Glutamatergic neuron (in vitro differentiated cells): ENCODE measurements at places on chromosomes 11 and 22.

DNA sequence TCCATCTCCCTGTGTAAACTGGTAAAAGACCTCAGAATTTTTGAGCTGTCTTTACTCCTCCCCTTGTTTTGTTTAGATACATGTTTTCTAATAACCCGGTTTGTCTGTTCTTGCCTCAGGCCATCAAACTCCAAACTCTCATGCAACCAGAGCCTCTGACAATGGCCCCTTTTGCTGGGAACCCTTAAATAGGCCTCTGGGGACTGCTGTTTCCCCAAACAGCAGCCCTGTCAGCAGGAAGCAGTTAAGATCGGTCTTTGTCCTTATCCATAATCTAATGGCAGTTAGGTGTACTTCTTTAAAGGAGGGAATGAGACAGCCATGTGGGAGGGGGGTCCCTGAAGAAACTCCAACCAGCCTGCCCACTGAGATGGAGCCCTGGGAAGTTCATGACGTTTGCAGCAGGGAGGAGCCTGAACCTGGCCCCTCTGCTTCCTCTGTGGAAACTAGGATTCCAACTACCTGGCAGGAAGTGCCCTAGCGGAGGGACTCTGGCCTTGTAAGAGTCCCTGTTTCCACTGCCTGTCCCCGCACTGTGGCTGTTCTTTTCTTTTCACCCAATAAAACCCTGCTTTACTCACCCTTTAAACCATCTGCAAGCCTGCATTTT lies 1354.4 kb downstream of the LRRC4C start:
- DNase-seq = no peak

DNA sequence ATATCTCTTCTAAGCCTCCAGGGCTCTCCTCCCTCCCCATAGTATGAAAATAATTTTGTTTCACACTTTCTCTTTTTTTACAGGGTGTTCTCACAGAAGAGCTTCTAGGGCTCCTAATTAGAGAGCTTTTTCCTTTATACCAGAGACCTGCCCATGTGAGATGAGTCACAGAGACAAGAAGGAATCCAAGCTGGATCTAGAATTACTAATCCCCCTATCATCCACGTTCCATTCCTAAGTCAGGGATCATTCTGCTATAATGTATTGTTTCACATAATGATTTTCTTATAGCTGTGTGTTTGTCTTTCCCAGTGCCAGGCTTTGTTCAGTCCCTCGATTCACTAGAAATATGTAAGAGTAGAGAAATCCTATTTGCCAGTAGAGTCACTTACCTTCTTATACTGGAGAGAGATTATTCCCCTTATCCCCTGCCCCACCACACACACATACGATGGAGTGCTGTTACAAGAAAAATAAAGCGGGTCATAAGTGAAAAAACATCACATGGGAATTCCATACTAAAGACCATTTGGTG lies 778.3 kb upstream of the LRRC4C start:
- no peak for DNase-seq

DNA sequence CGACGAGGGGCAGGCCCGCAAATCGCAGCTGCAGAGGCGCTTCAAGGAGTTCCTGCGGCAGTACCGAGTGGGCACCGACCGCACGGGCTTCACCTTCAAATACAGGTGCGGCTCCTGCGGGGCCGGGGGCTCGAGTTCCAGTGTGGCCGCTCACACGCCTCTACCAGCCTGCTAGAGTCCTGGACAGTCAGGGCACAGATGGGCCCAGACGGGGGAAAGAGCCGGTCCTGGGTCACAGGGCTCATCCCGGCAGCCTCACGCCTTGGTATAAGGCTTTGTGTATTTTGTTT lies 506 bp downstream of the MCM5 start:
- DNase-seq = no peak

DNA sequence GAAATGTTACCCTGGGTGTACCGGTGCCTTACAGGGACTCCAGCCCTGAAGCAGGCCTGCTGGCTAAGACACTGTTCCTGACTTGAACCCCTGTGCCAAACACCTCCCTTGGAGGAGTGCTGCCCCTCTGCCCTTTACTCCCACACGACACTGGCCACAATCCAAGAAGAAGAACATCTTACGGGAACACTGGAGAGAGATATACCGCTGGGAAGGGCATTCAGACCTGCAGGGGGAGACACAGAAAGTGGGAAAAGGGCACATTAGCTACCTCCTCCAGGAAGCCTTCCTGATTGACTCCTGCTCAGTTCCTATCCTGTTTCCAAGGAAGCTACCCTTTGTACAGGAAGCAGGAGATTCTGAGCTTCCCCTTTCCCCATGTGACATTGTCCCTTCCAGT lies 18.7 kb downstream of the TMPRSS13 start:
- no peak for DNase-seq

- no peak for DNase-seq
These were observed 25.9 kb downstream of the PHLDB1 start for GRCh38 chr11:118633319-118633690.
